ENCODE measurements at places on chromosomes 1 and 21.

DNA sequence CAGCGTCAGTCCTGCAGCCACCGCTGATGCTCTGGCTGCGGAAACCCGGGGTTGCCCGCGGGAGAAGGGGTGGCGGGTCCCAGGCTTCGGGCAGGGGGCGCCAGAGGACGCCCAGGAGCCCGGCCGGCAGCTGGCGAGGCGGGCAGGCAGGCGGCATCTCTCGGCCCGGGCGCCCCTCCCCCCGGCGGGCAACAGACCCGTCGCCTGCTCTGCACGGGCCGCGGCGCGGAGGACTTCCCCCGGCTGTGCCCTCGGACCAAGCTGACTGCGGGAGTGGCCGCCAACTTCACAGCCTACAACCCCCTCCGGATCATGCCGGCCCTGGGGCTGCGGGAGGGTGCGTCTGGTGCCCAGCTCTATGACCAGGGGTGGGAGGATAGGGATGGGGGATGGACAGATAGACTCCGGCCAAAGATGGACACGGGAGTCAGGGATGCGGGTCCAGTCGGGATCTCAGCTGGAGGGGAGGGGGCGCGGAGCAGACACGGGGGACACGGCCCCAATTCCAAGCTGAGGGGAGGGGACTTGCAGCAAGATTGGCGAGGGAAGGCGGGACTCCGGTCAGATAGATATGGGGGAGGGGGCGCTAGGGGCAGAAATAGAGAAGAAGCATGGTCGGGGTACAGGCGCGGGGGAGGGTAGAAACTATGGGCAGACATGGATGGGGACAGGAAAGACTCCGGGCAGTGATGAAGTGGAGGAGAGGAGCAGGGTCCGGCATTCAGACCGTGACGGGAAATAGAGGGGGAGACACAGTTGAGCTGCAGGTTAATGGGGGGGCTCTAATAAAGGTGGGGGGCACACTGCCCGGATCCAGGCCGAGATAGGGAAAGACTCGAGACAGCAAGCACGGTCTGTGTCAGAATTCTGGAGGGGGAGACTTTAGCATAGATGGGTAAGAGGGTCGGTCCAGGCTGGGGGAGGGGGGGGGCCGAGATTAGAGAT is 1.1 kb downstream of the ADGRB2 start:
- DNase-seq: peak; percentile 50

DNA sequence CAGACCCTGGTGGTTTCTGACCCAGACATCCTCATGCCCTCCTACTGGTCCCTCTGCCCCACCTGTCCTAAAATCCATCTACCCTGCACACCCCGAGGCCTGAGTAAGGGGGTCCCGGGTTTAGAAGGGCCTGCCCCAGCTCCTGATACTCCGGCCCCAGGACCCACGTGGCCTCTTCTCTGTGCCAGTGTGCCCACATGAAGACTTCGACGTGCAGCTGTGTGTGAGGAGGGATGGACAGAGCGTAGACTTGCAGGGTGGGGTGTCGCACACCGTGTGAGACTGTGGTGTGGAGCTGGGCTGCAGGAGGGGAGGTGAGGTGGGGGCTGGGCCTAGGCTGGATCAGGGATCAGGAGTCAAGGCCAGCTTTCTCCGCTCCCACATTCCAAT is 461.1 kb downstream of the PTPRU start:
- DNase-seq: no peak

- DNase-seq: no peak
Measured at GRCh38 chr1:61451572-61451968, 273.4 kb downstream of the TM2D1 start.

GRCh38 chr1:163774978-163775620 is 453.3 kb downstream of the NUF2 start:
- no peak for DNase-seq

GRCh38 chr1:154148807-154149206 is 6.1 kb downstream of the NUP210L start:
- DNase-seq: no peak

- no peak for DNase-seq
Measured at GRCh38 chr1:115847787-115848186, 6.9 kb upstream of the NHLH2 start.

- DNase-seq: peak; percentile 16
Measured at GRCh38 chr1:167121375-167122120, 27.7 kb downstream of the STYXL2 start.

DNA sequence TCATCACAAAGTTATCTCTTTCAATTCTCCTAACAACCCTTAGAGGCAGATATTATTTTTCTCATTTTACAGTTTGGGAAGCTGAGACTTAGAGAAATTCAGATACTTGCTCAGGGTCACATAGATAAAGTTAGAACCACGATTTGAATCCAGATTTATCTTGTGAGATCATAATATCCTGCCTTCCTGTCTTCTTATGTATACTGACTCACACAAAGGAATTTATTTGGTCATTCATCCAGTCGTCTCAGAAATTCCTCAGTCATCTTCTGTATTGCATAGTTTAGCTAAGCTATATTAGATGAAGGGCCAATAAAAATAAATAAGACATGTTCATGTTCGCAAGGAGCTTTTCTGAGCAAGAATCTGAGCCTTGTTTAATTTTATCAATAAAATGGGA is 35.8 kb upstream of the RUNX1 start:
- DNase-seq: no peak

DNA sequence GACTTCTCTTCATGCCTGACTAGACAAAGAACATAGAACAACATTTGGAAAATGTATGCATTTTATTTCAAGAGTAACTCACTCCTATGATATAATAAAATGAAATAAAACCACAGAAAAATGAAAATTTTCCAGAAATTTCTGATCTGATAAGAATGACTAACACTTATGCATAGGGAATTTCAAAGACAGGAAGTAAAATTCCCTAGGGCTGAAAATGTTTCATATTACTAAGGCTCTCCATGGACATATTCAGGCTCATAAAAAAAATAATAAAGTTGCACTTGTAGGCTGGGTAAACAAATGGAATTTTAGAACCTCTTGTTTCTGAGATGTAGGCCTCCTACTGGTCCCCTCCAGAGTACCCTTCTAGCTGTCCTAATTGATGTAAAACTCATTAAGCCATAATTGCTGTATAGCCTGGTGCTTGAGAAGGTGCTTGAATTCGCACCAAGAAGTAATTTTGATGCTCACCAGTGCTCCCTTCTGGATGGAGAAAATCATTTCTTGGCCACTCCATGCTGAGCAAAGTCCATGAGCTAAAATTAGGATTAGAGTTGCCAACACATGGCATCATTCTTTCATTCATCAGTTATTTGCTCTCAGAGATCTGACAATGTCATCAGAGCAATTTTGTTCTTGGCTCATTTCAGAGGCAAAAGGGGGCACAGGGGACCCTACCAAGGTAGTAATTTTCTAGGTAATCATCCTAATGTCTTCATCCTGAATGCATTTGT is 641.0 kb upstream of the CAMK1G start:
- DNase-seq: no peak

DNA sequence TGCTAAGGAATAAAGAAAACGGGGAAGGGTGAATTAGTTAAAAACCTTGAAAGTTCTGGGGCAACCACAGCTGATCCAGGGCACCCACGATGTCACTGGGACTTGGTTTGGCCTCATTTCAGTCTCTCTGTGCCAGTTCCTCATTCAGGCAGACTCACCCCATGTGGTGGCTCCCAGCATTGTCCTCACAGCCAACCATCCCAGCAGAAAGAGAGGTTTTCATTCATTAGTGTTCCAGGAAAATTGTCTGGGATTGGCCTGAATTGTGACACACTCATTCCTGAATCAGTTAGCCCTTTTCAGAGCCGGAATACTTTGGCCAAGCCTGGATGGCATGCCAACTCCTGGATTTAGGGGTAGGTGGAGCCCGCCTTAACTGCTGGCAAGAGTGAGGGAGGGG is 367.7 kb downstream of the PRDM2 start:
- DNase-seq: no peak

DNA sequence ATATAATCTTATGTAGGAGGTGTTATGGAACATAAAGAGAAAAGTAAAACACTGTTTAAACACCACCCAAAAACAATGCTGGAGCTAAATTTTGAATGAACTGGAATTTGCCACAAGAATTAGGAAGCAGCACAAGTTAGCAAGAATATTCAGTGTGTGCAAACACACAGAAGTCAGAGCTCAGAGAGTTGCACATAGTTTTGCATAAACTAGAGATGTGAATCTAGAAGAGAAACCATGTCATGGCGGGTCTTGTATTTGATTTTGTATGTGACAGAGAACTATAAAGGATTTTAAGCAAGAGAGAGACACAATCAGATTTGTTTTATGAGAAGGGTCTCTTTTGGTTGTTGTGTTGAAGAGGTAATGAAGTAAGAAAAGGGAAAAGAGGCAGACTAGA is 38.2 kb downstream of the SELENOF start:
- no peak for DNase-seq

DNA sequence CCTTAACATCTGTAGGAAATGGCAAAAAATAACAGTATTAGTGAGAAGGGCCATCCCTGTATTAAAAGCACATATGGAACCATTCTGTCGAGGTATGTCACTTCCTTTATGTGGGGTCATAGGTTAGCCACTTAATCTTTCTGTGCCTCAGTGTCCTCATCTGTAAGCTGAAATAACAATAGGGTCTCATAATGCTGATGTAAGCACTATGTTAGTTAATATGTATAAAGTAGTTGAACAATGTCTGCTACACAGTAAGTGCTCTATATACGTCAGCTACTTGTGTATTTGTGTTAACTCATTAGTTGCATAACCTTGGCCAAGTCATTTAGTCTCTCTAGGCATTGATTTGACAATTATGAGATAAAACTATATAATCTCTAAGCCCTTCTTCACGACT is 11.8 kb downstream of the PLPPR5 start:
- DNase-seq: no peak

DNA sequence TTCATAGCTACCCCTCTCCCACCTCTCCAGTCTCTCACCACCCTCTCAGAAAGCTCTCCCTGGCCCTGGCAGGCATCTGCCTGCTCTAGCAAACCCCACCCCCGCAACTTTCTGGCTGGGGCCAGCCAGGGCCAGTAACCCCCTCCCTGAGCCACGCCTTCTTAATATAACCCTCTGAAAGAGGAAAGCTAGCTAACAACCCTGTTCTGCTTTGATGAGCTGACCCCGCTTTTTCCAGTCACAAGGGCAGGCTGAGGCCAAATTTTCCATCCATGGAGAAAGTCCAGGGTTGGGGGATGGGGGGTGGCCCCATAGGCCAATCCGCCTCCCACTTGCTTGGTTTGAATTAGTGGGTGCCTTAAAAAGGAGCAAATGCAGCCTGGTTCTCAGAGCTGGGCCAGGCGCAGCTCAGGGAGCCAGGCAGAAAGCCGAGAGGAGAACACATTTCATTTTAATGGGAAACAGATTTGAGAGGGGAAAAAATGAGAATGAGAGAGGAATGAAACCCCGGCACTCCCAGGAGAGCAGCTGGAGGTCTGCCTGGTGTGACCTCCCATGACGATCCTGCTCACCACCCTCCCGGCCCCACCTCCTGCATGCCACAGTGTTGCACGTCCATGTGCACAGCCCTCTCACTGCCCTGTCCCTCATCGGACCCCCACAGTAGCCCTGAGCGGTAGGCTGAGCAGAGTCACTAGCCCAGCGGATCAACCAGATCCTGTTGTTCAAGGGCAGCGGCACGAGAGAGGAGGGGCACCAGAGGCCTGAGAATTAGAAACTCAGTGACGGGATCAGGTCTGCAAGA is 62.3 kb downstream of the OPTC start:
- no peak for DNase-seq

DNA sequence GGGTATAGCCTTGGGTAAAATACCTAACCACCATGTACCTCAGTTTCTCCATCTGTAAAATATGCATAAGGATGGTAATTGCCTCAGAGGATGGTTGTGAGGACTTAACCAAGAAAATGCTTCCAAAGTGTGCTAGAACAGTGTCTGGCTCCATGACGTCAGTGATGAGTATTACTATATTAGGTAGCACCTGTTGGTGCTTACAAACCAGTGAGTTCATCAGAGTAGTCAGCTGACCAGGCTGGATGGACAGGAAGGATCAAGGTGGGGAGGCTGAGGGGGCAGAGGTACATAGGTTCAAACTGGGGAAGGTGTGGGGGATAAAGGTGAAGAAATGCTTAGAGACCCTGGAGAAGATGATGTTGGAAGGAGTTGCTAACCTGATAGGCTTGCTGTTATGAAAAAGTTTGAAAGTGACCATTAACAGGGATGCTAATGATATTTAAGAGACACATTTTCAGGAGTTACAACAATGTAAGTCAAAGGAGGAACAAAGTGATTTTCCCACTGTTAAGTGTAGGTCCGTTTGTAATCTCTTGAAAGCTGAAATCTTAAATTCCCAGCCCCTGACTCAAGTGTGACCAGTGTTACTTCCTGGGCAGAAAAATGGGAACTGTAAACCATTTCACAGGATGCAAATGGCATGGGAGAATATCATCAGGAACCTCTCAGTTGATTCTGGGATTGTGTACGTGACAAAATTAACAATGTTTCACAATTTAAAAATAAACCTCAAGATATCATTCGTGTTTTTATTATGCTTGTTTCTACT is 4.4 kb downstream of the NTPCR start:
- DNase-seq: no peak
